ENCODE measurements at places on chromosomes 6 and 20.

DNA sequence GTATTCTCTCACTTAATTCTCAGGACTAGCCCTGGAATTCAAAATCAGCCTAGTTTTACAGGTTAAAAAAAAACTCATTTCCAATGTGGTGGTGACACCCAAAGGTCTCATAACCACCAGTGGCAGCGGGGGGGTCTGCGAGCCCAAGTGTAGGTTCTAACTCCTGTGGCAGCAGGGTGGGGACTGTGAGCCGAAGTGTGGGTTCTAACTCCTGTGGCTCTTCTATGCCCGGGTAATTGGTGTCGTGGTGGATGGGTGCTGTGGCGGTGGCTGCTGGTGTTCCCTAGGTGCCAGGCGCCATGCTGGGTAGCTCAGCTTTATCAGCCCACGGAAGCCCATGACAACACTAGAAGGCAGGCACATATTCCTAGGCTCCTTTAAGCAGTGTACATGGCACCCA lies 4.9 kb upstream of the ANKRD60 start:
- DNase-seq = no peak

DNA sequence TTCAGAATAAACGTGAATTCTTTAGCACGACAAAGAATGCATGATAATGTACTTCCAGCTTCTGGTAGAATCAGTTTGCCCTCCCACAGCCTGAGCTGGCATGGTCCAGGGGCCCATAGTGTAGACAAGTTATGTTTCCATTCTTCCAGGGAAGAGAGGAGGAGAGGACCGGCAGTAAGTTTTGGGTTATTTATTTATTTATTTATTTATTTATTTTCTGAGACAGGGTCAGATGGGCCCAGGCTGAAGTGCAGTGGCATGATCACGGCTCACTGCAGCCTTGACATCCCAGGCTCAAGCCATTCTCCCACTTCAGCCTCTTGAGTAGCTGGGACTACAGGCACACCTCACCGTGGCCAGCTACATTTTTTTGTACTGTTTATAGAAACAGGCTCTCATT lies 4.7 kb downstream of the GABRR1 start:
- DNase-seq = no peak

GRCh38 chr6:105424175-105424783 lies 21.4 kb upstream of the PREP start:
- DNase-seq = peak; percentile 76

GRCh38 chr6:160329188-160329587 lies 19.0 kb upstream of the SLC22A3 start:
- no peak for DNase-seq

DNA sequence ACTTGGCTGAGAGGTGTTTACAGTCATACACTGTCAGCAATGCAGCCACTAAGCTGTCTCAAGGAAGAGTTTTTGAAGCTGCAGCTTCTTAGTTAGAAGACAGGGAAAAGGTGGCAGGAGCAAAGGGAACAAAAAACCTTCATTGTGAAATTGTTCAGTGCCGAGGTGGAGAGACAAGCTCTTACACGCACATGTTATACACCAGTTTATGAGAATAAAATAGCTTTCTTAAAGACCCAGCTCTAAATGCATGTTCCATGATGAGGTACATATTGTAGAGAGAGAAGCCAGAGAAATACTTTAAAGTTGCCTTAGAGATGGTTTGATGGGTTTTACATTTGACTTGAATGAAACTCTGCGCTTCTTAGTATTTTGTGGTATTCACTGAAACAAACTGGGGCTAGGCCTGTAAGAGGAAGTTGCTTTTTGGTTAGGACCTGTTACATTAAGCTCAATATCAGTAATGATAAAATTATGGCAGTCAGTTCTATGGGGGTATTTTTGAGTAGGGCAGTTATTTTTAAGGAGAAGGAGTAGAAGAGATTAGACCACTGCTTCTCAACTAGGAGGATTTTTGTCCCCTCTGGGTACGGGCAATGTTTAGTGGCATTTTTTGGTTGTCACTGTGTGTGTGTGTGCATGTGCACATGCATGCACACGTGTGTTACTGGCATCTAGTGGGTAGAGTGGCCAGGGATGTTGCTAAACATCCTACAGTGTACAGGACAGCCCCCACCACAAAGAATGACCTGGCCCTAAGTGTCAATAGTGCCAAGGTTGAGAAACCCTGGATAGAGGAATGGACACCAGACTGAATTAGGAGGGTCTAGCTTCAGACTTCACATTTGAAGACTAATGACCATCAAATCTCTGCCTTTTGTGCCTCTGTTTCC lies 9.8 kb downstream of the NEDD9 start:
- no peak for DNase-seq

- DNase-seq = no peak
Observed at GRCh38 chr20:63268671-63269439, 3.8 kb upstream of the ARFGAP1 start.

DNA sequence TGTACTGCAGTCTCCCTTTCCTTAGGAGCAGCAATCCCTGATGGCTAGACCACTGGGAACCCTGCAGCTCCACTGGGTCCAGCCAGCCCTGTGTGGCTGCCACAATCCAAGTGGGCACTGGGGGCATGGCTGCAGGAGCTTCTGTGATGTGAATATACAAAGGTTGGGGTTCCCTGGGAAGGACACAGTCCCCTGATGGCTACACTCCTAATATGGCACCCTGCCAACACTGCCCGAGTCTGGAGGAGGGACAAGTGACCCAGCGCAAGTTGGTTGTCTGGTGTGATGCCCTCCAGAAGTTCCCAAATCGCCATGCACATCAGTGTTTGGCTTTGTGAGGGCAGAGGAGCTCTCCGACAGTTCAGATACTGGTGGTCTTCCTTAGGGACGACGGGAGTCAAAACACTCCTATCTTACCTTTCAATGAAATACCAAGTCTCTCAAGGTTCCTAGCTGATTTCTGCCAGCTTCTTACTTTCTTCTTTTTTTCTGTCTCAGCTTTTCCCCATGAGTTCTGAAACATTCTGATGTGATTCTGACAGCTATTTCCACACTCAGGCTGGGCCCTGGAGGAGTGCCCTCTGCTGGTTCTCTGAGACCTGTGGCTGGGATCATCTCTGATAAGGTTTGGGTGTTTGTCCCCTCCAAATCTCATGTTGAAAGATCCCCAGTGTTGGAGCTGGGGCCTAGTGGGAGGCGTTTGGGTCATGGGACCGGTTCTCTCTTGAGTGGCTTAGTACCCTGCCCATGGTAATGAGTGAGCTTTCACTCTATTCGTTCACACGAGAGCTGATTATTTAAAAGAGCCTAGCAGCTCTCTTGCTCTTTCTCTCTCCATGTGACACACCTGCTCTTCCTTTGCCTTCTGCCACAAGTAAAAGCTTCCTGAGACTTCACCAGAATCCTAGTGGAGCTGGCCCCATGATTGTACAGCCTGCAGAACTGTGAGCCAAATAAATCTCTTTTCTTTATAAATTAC lies 15.5 kb upstream of the ZFP57 start:
- peak; percentile 37 for DNase-seq

DNA sequence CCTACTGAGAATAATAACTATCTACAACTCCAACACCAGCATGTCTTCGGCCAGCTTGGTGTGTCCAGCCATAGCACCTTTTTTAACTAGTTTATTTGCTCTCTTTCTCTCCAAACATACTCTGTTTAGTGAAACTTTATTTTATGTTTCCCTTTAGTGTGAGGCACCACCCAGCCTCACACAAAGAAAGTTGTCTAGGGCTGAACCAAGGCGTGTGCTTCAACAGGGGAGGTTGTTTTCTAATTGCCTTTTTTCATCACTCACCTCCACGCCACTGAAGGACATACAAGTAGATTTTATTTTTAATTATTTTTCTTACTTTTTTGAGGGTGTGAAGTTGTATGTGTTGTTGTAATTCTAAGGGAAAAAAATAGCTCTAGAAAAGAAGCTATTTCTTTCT lies 125.6 kb upstream of the MARCKS start:
- DNase-seq = no peak

- no peak for DNase-seq
Observed at GRCh38 chr6:25606151-25606550, 45.9 kb upstream of the SCGN start.

GRCh38 chr6:136767570-136768309 lies 24.5 kb downstream of the MAP3K5 start:
- no peak for DNase-seq

DNA sequence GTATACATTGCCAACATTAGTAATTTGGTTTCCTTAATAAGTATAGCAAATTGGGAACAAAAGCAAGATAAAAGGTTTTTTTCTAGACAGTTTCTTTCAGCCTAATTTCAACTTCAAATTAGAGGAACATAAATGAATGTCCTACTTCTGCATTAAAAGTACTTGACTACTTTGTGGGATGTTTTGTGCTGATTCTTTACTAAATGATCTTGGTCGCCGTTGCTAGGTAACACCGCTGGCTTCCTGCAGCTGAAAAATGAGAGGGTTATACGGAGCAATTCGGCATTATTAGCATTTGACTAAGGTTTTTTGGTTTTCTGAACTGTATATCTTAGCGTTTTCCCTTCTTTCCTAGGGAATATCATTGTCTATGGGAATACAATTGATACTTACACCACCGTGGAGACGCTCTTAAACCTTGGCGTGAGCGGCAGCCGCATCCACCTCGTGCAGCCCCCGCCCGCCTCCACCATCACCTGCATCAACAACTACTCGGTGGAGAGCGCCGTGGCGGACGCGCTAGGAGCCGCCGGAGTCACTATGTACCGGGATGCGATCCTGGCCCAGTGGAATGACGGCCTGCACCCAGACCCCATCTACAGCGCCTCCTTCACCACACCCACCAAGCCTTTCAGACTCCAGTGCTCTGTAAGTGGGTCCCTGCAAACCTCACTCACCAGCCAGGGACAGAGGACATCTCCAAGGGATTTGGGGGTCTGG lies 90.9 kb upstream of the INSM1 start:
- DNase-seq = no peak

GRCh38 chr6:41453244-41453643 lies 92.9 kb upstream of the FOXP4 start:
- DNase-seq = no peak

DNA sequence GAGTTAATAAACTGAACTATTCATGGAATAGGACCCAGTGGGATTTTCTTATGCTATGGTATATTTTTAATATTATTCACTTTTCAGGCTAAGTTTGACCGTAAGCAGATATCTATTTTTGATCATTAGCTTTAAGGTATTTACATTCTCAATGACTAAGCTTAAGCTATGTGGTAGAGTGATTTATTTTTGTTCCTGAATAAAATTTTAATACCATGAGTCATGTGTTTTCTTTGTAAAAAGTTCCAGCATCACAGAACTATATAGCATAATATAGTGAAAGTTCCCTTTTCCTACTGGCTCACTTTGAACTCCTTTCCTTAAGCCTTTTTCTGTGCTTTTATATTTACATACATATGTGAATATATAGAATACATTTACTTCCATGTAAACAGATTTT lies 75.8 kb downstream of the BCKDHB start:
- no peak for DNase-seq

GRCh38 chr6:18154507-18155149 lies at the start of gene TPMT:
TPMT (minus strand) TSS chr6:18155077; CDS start chr6:18149127, 5,950 bp downstream.
- peak; percentile 17 for DNase-seq

GRCh38 chr6:41462033-41462432 lies 84.1 kb upstream of the FOXP4 start:
- no peak for DNase-seq

- DNase-seq = no peak
Observed at GRCh38 chr6:161266513-161267230, 7.2 kb downstream of the AGPAT4 start.

- no peak for DNase-seq
Observed at GRCh38 chr6:142888456-142888855, 56.5 kb downstream of the HIVEP2 start.

DNA sequence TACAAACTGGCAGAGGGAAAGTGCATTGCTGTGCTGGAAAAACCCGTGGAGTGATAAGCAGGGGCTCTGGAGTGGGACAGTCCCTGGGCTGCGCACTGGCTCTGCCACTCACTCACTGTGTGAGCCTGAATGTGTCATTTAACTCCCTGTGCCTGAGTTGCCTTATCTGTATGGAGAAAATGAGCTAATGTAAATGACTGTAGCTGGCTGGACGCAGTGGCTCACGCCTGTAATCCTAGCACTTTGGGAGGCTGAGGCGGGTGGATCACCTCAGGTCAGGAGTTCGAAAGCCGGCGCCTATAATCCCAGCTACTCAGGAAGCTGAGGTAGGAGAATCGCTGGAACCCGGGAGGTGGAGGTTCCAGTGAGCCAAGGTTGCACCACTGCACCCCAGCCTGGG lies 18.4 kb upstream of the RPN2 start:
- no peak for DNase-seq

- no peak for DNase-seq
Observed at GRCh38 chr6:112188906-112189305, 65.5 kb downstream of the LAMA4 start.

- DNase-seq = no peak
Observed at GRCh38 chr6:85866370-85866730, 223.7 kb upstream of the SYNCRIP start.

- DNase-seq = no peak
Observed at GRCh38 chr20:8254911-8255582, 123.0 kb downstream of the PLCB1 start.

- DNase-seq = no peak
Observed at GRCh38 chr6:117504478-117505144, 22.1 kb downstream of the DCBLD1 start.

GRCh38 chr6:137995371-137995770 lies 111.8 kb downstream of the PERP start:
- no peak for DNase-seq

GRCh38 chr6:27604986-27605385 lies 132.1 kb upstream of the ZNF184 start:
- DNase-seq = no peak

DNA sequence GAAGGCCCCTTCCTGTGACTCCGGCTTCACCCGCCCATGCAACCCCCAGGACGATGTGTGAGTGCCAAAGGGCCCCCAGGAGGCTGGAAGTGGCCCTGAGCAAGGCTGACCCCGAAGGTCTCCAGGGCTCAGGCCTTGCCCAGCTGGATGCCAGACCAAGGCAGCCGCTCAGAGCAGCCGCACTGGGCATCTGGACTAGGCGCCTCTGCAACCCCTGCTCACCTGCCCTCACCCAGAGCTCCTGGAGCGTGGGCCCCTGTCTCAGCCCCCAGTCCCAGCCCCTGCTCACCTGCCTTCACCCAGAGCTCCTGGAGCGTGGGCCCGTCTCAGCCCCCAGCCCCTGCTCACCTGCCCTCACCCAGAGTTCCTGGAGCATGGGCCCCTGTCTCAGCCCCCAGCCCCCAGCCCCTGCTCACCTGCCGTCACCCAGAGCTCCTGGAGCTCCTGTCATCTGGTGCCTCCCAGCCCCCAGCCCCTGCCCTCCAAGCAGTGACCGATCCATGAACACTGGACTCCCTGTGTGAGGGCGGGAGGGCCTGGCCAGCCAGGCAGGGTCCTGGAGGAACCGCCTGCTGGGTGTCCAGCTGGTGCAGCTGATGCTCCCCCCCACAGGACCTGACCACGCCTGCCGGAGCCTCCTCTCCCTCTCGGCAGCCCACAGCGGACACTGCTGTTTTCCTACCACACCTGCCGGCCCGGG lies 1.1 kb downstream of the SRMS start:
- DNase-seq = no peak

- no peak for DNase-seq
Observed at GRCh38 chr6:136171231-136171630, 78.9 kb downstream of the MTFR2 start.

Measured in activated CD8-positive, alpha-beta T cell treated with anti-CD3 and anti-CD28 coated beads for 36 hours (primary cell).